ENCODE measurements at places on chromosomes 1 and 21.

DNA sequence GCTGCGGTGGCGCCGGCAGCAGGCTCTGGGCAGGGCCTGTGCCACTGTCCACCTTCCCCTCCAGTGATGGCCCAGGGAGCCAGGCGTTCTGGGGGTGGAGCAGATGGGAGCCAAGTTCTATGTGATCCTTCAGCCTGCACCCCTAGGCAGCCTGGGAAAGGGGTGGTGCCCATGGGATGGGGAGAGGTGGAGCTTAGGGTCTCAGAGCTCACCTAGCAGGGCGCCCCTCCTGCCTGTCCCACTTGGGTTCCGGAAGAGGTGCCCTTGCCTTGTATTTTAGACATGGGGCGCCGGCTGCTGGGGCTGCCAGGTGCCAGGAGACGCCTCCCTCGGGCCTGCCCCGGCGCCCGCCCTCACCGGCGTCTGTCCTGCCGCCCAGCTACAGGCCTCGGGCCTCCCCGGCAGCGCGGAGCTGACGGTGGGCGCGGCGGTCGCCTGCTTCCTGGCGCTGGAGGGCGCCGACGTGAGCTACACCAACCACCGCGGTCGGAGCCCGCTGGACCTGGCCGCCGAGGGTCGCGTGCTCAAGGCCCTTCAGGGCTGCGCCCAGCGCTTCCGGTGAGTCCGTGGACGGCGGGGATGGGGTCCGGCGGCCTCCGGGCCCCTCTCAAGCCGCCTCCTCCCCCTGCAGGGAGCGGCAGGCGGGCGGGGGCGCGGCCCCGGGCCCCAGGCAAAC lies 3.1 kb upstream of the MMP23B start:
- no peak for DNase-seq

- DNase-seq: no peak
Observed at GRCh38 chr1:223242971-223243370, 99.9 kb upstream of the TLR5 start.

DNA sequence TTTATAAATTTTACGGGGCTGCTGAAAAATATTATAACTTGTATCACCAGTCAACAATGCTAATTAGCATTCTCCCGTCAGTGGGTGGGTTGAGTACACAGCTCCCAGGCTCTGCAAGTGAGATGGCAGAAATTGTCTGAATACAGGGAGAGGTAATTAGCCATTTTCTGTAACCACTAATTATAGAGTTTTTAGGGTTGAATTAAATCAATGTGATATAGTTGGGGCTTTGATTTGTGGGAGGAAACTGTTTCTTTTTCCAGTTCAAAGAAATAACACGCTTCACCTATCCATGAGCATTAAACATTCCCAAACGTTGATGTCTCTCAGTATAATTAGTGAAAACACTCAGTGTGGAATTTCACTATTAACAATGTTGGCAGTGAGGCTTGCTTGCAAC lies 1.5 kb downstream of the VANGL1 start:
- DNase-seq: no peak

GRCh38 chr21:46121286-46122221 lies 23.6 kb downstream of the COL6A2 start:
- DNase-seq: no peak

DNA sequence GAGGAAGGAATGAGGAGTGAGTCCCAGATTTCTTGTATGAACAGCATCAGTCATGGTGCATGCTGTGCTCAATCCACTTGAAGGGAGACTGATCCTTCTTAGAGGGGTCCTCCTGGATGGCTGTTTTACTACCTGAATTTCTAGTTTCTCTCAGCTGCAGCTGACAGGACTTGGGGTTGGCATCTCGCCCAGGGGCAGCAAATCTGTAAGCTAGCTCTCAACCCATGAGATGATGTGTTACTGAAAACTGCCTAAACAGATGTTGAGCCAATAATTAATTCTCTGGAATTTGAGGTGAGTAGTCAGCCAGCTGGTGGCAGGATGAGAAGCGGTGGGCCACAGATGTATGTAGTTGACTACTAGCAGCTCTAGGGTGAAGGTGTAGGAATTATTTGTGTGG lies 19.6 kb downstream of the BACH1 start:
- no peak for DNase-seq

GRCh38 chr21:38986806-38987632 lies 181.3 kb downstream of the ETS2 start:
- no peak for DNase-seq

- peak; percentile 68 for DNase-seq
Observed at GRCh38 chr1:25692560-25692959, 76.0 kb downstream of the MAN1C1 start.

DNA sequence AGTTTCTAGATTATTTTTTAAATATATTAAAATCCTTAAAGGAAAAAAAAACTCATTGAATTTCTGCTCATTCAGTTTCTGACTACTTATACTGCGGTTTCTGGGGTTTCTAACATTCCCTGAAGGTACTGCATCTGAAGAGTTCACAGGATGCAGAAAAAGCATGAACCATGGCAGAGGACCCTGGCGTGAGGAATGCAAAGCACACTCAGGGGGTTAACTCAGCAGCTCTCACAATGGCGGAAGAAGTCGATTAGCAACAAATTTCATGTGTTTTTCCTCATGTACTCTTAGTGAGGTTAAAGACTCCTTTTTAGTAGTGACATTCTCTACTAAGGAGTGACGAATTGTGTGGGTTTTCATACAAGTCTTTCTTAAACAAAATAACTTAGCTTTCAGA lies 975.6 kb downstream of the NCAM2 start:
- no peak for DNase-seq

Data from ELF-1 (cell line).